ENCODE measurements at places on chromosomes 1 and 21.
A peak's percentile ranks its signal among the peaks of the same experiment; 100 is the strongest.

- DNase-seq: no peak
These were observed 47.9 kb upstream of the RUNX1 start for GRCh38 chr21:35096959-35097358.

DNA sequence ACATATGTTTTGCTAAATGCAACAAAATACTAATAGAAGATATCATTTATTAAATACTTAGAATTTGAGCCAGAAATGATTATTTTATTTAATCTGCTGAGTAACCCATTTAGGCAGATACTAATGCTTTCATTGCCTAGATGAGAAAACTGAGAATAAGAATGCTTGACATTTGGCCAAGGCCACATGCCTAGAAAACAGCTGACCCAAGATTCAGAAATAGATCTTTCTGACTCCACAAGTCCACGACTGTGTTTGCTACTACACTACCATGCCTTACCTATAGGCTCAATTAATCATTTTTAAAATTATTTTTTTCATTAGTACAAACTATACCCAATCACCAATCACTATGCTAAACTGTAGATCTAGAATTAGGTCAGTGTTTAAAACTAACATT, 129.7 kb downstream of the ATP1B1 start:
- no peak for DNase-seq

- DNase-seq: peak; percentile 94
These were observed 493 bp upstream of the MAP3K21 start for GRCh38 chr1:233326811-233327650.

DNA sequence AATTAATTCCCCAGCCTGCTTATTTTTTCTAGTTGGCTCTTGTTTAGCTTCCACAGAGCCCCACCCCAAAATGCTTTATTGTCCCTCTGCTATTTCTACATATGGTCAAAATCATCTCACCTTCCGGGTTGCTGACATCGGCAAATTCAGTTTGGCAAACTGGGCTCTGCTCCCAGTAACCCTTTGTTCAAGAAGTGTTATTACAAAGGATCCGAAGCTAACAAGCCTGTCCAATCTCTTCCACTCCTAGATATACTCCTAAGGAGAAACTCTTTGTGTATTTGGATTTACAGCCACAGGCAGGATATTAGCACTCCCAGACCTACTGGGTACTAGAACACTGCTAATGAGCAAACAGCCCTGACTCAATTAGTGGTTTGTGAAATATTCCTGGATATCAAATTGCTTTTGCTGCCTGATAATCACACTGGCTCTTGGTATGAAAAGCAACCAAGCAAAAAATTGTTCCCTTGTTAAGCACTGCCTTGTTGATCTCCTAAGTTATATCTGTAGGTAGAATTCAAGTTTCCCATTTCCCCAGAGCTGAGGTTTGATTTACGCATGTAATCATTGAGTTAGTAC, 4.0 kb downstream of the JUN start:
- peak; percentile 82 for DNase-seq

- DNase-seq: no peak
These were observed 5.2 kb downstream of the AMPD1 start for GRCh38 chr1:114690148-114690547.

- DNase-seq: no peak
These were observed 28.1 kb upstream of the RGS5 start for GRCh38 chr1:163230827-163231226.

DNA sequence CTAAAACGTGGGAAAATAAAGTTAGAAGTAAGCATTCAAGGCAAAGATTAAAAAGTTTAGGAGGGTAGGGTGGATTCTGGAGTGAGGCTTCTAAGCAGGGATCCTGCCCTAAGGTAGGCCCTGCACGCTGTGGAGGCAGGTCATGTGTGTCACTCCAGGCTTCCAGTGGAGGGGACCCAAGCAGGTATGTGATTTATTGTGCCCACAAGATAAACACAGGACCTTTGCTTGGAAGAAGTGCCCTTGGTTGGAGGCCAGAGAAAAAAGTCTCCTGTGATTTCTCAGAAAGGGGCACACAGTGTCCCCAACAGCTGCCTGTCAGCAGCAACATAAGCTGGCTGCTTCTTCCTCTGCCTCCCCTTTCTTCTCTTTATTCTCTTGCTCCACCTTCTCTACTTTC, 110.8 kb downstream of the FOXD2 start:
- DNase-seq: no peak

GRCh38 chr1:42259739-42260064, 75.3 kb downstream of the FOXJ3 start:
- no peak for DNase-seq

DNA sequence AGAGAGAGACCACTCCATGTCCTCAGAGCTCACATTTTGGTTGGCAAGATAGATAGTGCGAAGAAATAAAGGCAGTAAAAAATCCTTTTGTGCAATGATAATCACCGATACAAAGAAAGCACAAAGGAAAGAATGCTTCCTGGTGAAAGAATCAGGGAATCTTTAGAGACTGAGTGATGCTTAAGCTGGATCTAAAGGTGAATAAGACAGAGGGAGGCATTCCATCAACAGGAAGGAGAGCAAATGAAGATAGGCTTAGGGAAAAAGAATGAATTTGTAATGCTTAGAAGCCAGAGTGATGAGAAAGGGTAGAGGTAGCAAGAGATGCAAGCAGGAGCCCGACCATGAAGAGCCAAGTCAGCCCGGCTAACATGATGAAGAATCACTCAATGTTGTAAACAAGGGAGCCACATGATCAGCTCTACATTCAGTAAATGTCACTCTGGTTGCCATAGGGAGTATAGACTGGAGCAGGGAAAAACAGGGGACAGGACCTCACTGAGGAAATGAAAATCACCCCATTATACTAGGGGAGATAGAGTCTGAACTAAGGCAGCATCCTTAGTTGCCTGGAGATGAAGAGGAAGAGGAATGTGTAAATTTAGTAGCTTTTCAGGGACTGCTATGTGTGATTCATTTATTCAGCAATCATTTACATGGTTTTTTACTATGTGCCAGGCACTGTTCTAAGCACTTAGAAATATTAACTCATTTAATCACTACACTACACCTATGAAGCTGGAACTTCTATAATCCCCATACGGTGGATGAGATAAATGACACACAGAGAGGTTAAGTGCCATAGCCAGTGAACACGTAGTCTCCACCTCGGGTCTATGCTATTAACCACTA, 402.6 kb upstream of the NFIA start:
- no peak for DNase-seq

GRCh38 chr1:27141266-27142003, 13.5 kb downstream of the SLC9A1 start:
- no peak for DNase-seq

- DNase-seq: peak; percentile 61
These were observed 10.0 kb upstream of the C1orf115 start for GRCh38 chr1:220680085-220680687.

GRCh38 chr1:198700396-198700795, 61.6 kb downstream of the PTPRC start:
- DNase-seq: no peak

GRCh38 chr1:234913771-234914170, 214.9 kb downstream of the TOMM20 start:
- DNase-seq: peak; percentile 20

GRCh38 chr1:185969028-185969427, 234.8 kb downstream of the HMCN1 start:
- no peak for DNase-seq

DNA sequence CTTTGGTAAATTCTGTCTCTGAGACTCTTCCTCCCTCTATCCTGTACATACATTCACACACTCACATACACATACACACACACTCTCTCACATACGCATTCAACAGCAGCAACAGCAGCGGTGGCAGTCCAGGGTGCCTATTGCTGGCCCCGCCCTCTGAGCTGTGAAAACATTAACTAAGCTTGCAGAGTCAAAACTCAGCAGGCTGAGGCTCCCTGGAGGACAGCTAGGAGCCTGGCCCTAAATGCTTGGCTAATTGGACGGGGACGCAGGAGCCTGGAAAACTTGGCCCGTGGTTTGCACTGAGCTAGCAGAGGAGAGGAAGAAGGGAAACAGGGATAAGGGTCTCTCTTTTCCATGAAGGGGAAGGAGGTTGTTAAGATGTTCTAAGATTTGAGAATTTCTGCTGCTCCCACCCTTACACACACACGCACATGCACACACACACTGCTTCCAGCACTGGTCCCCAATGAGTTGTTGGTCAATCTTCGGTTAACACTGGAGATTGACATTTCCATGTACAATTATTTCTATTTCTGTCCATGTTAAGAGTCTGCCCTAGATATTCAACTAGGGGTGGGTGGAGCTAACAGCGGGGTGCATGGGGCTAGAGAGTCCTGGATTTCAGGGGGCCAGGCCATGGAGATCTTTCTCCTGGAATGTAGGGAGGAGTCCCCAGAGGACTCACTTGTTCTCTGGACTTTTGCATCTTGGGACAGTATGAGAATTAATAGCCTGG, 94.2 kb downstream of the PLXNA2 start:
- peak; percentile 71 for DNase-seq

GRCh38 chr1:97350241-97350640, 570.6 kb downstream of the DPYD start:
- no peak for DNase-seq

GRCh38 chr21:46515109-46515508, 56.4 kb downstream of the DIP2A start:
- DNase-seq: no peak

DNA sequence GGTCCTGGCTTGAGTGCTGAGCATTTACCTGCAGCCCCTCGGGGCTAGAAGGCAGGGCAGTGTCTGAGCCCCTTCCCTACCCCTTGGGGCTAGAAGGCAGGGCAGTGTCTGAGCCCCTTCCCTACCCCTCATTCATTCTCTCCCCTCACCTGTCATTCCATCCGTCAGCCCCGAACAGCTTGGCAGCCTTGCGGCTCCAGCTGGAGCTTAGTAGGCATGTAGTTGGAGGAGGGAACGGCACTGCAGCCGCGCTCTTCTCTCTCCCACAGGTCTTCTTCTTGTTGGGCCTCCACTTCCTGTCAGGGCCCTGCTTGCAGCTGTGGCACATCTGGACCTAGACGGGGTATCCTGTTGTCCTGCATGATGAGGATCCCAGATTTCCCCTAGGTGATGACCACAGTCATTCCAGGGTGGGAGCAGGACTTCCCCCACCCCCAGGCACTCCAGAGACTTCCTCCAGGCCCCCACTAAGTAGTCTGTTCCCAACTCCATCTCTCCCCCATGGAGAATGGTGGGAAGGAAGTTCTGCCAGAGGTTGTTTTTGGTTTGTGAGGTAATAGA, 22.2 kb downstream of the MAPKAPK2 start:
- DNase-seq: no peak

DNA sequence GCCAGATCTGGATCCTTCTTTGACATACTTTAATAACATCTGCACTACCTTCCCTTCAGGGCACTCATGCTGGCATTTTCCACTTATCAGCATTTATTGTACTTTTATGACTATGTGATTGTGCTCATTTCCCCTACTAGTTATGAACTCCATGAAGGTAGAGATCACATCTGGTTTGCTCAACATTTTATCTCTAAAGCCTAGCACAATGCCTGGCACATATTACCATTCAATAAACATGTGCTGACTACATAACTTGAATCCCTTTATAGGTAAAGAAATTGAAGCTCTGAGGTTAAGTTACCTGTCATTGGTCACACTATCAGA, 221.2 kb downstream of the HHIPL2 start:
- no peak for DNase-seq

DNA sequence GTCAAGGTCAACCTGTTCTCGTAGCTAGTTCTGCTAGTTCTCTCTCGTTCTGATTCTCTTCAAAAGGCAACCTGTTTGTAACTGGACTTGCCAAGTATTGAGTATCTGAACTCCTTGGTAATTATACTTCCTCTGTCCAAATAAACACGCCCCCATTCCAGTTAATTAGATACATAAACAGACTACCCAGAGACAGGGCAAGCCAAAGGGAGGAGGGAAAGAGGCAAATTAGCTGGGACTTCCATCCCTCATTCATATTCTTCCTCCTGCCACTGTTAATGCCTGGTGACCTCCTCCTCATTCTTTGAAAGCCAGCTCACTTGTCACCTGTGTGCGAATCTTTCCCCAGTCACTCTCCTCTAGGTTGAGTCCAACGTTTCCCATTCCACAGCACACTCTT, 62.9 kb downstream of the LPAR3 start:
- no peak for DNase-seq

DNA sequence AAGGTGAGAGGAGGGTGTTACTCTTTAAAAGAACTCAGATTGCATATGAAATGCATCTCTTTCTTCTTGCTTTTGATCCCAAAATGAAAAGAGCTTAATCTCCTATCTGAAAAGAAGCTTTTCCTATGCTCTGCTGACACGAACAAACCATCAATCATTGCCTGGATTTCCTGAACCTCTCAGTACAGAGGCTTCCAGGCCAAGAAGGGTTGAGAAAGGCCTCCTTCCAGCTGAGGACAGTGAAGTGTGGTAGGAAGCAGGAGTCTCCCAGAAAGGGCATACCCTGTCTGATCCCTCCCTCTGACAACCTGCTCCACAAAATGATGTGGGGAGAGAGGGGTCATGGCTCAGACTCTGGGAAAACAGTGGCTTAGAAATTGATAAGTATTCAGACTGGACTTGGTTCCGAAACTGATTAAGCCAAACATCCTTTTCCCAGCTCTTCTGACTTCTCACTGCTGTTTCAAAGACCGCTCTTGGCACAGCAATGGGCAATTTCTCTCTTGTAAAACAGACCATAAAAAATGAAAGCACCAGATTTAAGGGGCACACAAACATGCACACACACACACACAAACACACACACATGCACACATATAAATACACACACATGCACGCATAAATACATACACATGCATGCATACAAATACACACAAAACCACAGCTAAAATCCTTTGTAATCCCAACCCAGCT, 310.3 kb downstream of the SIPA1L2 start:
- no peak for DNase-seq

- DNase-seq: peak; percentile 61
These were observed 144.4 kb upstream of the ETS2 start for GRCh38 chr21:38661197-38661871.

- no peak for DNase-seq
These were observed 12.3 kb downstream of the MYSM1 start for GRCh38 chr1:58687516-58687915.

GRCh38 chr1:172991674-172992400, 58.9 kb downstream of the TNFSF18 start:
- DNase-seq: no peak

- DNase-seq: no peak
These were observed 19.6 kb upstream of the SYNJ1 start for GRCh38 chr21:32747396-32747795.

- no peak for DNase-seq
These were observed 47.8 kb downstream of the PACC1 start for GRCh38 chr1:212366901-212367300.

GRCh38 chr1:28917757-28918118, 3.4 kb downstream of the EPB41 start:
- DNase-seq: no peak

DNA sequence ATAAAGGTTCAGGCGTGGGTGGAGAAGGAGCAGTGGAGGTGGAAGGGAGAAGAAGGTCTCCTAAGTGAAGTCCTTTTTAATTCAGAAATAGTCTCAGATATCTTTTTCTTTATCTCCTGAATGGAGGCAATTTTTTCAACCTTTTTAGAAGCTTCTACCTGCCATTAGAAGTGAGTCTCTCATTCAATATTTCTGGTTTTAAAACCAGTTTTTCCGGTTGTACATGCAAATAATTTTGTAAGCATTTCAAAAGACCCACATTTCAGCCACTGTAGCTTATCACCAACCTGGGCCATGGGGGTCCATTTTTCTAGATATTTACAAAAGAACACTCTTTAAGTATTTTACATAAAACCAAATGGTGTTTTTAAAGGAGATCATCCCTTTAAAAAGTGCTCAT, 1280.2 kb downstream of the NCAM2 start:
- DNase-seq: no peak
